ENCODE measurements at places on chromosomes 3 and 15.
A peak's percentile ranks its signal among the peaks of the same experiment; 100 is the strongest.

DNA sequence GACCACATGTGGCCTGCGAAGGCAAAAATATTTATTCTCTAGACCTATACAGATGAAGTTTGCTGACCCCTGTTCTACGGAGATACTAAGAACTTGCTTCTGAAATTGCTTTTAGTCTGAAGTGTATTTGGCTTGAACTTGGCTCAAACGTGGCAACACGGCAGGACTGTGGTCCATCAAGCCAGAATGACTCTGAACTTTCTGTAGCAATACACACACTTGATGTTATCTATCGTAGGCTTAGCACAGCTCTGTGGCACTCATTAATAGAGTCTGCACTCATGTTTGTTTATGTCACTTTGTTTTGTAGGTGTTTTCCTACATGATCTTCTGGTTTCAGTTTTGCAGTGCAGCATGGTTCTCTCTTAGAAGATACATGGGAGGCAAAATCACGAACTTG is 298.1 kb downstream of the ADAMTS17 start:
- no peak for DNase-seq

DNA sequence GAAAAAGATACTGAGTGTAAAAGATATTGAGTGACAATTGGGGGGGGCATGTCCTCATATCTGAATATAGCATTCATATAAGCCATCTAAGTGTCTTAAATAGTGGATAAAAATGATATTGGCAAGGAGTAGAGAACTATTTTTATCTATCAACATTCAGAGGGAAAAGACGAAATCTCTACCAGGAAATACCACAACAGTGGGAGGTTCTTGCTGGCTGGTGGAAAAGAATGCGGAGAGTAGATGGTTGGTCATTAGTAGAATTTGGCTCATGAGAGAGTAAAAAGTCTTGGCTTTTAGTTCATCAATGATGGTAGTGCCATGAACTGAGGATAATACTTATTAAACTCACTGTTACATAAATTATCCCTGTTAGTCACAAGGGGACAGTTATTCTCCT is 4.8 kb upstream of the TCF12 start:
- no peak for DNase-seq

GRCh38 chr3:39631136-39631535 is 163.7 kb downstream of the MOBP start:
- DNase-seq = no peak

- no peak for DNase-seq
Observed at GRCh38 chr15:39936681-39937080, 2.8 kb downstream of the EIF2AK4 start.

- DNase-seq = no peak
Observed at GRCh38 chr3:103184772-103185171, 750.0 kb downstream of the ZPLD1 start.

GRCh38 chr3:177179281-177180067 is 17.8 kb downstream of the TBL1XR1 start:
- DNase-seq = no peak

- DNase-seq = no peak
Observed at GRCh38 chr15:78322724-78323521, 17.2 kb upstream of the CRABP1 start.

GRCh38 chr3:140736863-140737460 is 59.1 kb downstream of the TRIM42 start:
- DNase-seq = peak; percentile 19

GRCh38 chr3:102536456-102536855 is 101.6 kb downstream of the ZPLD1 start:
- DNase-seq = peak; percentile 74

GRCh38 chr3:96814651-96815567 is 515 bp downstream of the EPHA6 start:
- DNase-seq = no peak

DNA sequence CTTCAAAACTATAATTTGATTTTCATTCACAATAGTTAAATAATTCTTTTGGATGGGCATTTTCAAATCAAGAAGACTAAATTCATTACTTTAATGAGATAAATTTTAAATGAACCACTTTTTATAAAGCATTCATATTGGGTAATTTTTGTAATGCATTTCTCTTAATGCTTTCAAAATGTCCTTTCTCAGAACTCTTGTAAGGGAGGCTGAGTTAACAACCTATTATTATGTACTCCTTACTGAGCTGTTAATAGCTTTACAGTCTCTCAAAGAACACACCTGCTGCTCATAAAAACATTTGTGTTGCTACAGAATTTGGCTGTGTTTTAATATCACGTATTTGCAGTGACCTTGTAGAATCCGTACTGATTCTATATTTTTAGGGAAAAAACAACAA is 334.0 kb upstream of the ARL6 start:
- DNase-seq = peak; percentile 55

DNA sequence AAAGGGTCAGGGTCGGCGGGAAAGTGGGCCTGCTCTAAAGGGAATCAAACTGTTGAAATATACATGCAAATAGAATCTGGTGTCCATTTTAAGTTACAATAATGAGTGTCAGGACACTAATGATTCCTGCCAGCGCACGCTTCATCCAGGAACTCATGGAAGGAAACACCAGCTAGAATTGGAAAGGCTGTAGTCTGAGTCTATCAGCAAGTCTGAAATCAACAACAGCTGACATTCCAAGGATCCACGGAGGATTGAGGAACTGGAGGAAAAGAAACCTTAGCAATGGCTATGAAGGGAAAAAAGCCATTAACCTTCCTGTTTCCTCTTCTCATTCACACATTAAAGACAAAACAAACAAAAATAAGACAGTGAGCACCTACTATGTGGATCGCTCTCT is 1063.1 kb downstream of the NTRK3 start:
- DNase-seq = no peak

- DNase-seq = no peak
Observed at GRCh38 chr3:12895391-12896062, 54.2 kb upstream of the RPL32 start.

Measured in NCI-H748 treated with DMSO at 0.1 percent for 48 hours (cell line).